Amniotic epithelial cell (primary cell): ENCODE measurements at places on chromosomes 6 and 20.
A peak's percentile ranks its signal among the peaks of the same experiment; 100 is the strongest.

DNA sequence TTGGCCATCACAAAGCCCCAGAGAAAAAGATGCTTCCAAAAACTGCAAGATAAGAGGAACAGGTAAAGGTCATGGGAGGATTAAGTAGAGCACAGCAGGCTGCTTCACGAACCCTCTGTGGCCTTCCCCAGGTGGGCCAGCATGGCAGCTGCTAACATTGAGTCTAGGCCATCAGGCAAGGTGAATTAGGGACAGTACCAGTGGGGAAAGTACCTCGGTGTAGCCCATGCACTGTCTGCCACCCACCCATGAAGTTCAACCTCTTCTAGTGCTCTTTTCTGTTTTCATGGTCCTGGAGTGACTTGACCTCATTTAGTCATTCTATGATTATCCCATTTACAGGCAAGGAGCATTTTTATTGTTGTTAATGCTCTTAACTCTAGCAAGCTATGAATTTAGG is 108.6 kb upstream of the DUSP22 start:
- DNase-seq, result no peak

DNA sequence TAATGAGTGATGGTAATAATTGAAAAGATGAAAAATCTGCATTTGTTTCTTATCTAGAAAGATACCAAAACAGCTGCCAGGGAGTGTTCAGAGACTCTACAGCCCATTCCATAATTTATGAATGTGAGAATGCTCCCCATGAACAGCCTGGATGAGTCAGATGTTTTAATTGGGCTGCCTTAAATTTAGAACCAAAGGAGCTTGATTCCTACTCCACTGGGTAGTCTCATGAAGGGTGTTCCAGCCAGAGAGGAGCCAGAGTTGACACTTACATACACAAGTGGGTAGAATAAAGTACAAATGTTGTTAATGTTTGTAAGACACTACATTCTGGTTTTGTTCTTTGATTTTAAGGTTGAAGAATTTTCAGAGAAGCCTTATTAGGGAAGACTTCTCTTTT is 158.7 kb upstream of the PRND start:
- DNase-seq, result no peak

GRCh38 chr20:7829776-7830175 is 110.5 kb downstream of the HAO1 start:
- DNase-seq, result no peak

GRCh38 chr6:105179244-105180065 is at the start of gene POPDC3:
POPDC3 (minus strand) TSS chr6:105180014; CDS start chr6:105161909, 18,105 bp downstream.
- DNase-seq, result peak; percentile 32

GRCh38 chr20:50596694-50597021 is 86.5 kb downstream of the PTPN1 start:
- no peak for DNase-seq

DNA sequence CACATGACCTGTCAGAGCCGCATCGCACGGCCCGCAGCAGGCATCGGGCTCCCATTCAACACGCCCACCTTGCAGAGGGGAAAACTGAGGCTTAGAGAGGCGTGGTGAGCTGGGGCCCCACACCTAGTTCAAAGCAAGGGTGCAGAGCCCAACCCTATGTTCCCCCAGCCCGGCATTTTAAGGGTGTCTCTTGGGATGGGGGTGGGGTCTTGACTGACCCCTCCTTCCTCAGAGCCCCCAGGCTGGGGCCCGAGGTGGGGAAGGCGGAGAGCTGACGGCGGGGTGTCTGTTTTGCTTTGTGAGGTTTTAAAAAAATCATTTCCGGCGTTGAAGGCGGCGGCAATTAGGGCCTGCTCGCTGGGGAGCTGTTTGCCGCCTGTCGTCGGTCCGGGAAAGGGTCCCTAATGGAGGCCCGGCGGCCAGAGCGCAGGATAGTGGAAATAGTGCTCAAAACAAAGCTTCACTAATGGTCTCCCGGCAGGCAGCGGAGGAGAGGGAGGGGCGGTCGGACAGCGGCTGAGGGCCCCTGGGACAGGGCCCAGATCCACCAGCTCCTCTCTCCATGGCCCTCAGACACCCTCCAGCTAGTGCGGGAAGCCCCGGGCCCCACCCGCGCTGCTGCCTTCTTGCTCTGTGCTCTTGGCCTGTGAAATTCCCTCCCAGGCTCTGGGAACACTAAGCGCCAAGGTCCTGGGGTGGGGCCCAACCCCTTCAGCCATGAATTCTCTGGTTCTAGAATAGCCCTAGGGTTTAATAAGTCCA is 11.9 kb downstream of the VSTM2L start:
- DNase-seq, result no peak

GRCh38 chr20:46979603-46980241 is 85.1 kb downstream of the EYA2 start:
- no peak for DNase-seq

- DNase-seq, result peak; percentile 81
Measured at GRCh38 chr20:1868856-1869255, 26.4 kb upstream of the SIRPA start.

DNA sequence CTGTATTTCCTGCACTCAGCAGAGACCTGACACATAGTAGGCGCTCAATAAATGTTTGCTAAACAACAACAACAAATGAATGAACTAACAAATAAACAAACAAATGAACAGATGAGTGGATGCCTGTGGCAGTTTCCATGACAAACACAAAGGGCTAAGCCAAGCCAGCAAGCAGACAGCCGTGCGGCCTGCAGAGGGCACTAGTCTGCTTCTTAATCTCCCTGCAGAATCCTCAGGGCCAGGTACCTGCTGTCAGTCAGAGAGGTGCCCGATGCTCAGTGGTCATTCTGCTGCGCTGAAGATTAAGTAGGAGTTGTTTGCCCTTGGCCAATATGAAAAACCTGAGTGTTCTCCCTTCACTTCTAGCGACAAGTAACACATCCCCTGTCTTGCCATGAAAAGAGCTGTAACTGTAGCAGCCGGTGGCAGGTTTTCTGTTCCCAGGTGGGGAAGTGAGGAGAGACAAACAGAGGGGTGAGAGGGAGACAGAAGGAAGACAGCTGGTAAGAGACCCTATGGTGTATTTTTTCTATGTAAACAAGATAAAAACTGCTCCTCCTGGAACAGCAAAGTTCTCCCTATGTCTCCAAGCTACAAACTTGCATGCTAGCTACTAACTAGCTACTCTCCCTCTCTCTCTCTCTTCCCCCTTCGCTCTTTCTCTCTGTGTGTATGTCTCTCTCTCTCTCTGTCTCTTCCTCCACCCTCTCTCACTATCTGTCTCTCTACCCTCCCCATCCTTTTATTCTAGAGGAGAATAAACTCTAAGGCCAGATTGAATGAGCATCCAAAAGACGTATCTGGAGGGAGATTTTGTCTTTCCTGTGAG is at the start of gene MC3R:
MC3R (plus strand) TSS at position 779 of the 829 bp plus-strand sequence. CDS start 112 bp downstream, outside the sequence.
- DNase-seq, result peak; percentile 67

- no peak for DNase-seq
Measured at GRCh38 chr6:38194282-38194572, 374.7 kb downstream of the ZFAND3 start.

- no peak for DNase-seq
Measured at GRCh38 chr6:95676011-95676628, 98.8 kb downstream of the MANEA start.

DNA sequence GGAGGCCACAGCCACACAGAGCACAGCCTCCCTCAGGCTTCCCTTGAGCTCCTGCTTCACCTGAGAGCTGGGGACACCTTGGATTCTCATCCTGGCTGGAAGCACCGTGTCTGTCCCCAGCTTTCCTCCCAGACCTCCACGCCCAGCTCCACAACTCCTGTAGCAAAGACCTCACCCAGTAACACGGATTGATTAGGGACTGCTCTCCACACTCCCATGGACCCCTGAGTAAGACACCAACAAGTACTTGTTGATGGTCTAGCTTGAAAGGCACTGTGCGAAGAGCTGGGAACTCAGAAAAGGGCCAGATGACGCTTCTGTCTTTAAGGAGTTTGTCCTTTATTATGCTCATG is 109.6 kb downstream of the DLL1 start:
- DNase-seq, result no peak

DNA sequence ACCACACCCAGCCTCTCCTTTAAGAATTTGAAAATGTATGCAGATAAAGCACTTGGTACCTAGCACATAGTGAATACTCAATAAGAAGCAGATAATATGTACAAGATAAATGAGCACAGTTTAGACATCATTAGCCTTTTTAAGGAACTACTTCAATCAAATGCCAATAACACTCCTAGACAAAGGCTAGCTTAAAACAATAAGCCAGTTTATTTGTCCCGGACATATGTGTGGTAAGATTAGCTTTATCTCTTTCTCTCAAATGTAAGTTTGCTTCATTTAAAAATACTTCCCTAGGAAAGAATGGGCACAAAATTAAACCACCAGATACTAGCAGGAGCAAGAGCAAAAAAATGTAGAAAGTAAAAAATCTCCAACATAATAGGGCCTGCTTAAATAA is 73.8 kb downstream of the MAP3K5 start:
- no peak for DNase-seq

GRCh38 chr6:42688281-42688680 is 34.1 kb downstream of the PRPH2 start:
- no peak for DNase-seq

DNA sequence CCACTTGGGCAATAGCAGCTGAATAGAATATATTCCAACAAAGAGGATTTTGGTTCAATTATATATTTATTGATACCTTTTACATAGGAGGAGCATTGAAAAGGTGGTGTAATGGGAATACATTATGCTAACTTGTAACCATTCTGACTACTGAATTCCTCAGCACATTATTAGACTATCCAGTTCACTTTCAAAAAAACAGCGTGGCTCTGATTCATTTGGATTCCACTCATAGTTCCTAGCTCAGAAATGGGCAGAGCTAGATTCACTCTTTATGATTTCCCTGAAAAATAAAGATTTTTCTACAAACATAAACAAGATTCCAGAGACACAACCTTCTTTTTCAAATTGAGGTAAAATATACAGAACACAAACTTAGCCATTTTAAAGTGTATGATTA is 9.2 kb upstream of the TRERF1 start:
- DNase-seq, result no peak
